ENCODE measurements at places on chromosomes 5 and 9. TPM values are rescaled to one million over a fixed set of nuclear protein-coding genes. Genes with fewer than 3 reads are reported as not detected.

DNA sequence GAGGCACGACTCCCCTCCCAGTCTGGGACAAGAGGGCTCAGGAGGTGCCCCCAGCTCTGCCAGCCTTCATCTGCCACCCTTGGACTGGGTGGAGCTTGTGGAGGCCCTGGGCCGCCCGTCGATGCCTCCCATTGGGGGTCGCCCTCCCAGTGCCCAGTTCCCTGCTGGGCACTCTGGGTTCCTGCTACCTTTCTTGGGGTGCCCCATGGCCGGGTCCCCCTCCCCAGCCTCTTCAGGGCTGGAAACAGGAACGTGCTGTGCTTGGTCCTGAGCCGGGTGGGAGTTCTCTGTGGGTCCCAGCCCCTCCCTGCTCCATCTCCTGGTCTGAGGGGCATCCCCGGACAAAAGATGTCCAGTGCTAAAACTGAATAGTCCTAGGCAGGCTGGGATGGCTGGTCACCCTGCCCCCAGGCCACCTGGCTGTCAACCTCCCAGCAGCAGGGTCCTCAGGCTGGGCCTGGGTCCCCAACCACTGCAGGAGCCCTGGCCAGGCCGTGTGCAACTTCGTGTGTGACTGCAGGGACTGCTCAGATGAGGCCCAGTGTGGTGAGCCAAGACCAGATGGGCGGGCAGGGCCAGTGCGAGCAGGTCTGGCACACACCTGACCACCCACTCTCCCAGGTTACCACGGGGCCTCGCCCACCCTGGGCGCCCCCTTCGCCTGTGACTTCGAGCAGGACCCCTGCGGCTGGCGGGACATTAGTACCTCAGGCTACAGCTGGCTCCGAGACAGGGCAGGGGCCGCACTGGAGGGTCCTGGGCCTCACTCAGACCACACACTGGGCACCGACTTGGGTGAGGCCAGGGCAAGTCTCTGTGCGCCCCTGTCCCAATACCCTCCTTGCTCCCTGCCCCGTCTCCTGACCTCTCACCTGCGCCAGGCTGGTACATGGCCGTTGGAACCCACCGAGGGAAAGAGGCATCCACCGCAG is 784 bp downstream of the MAMDC4 start:
- H3K36me3 ChIP-seq = no peaks in the 10 kb centered on the region
- H3K27me3 ChIP-seq = no peaks in the 10 kb centered on the region
- H3K4me3 ChIP-seq = no peak overlapping the region
- peaks cover 20% of the 10 kb centered on the region for H3K4me1 ChIP-seq
- no peak for DNase-seq

The PPP3R2 gene
- not detected for total RNA-seq

The BOD1 gene
- total RNA-seq = 44.7 TPM

DNA sequence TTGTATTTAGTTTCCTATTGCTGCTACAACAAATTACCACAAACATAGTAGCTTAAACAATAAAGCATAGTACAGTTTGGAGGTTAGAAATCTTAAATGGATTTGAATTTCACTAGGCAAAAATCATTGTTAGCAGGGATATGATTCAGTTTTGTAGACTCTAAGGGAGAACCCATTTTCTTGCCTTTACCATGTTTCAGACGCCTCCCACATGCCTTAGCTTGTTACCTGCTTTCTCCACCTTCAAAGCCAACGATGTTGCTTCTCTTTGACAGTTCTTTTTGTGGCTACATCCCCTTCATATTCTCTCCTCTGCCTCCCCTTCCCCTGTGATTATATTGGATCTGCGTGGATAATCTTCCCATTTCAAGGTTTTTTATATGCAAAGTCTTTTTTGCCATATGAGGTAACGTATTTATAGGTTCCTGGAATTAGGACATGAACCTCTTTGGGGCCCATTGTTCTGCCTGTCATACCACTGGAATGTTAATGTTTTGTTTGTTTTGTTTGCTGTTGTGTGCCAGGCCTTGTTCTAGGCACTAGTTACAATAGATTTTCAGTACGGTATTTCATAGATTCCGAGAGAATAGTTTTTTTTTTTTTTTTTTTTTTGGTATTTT is 54.1 kb downstream of the UHRF2 start:
- no peaks in the 10 kb centered on the region for H3K27me3 ChIP-seq
- DNase-seq = no peak
- H3K4me1 ChIP-seq = peaks cover 5% of the 10 kb centered on the region
- H3K27ac ChIP-seq = no peak overlapping the region
- no peak overlapping the region for H3K4me3 ChIP-seq

- H3K27ac ChIP-seq = no peak overlapping the region
- no peaks in the 10 kb centered on the region for H3K4me1 ChIP-seq
- no peaks in the 10 kb centered on the region for H3K27me3 ChIP-seq
- H3K4me3 ChIP-seq = no peak overlapping the region
- DNase-seq = no peak
These were observed 62.0 kb downstream of the BHMT start for GRCh38 chr5:79173626-79174025.

The SLC23A1 gene
- total RNA-seq = not detected

DNA sequence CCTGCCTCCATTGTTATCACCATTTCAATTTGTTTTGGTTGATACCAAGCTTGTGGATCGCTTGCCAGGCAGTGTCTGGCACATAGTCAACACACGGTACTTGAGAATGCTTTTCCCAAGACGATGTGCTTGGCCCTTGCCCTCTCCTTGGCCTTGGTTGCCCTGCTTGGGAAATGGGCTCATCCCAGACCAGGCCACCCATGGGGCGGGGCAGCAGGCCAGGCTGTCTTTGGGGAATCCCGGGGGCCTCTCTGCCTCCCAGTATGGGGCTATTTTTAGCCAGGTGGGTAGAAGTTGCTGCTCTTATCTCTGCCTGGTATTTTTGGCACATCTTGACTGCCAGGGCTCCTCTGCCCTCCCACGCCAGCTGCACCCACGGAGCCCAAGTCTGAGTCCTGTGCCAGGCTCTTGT is 49.9 kb downstream of the LMX1B start:
- H3K4me1 ChIP-seq = peaks cover 17% of the 10 kb centered on the region
- no peak overlapping the region for H3K27ac ChIP-seq
- no peaks in the 10 kb centered on the region for H3K27me3 ChIP-seq
- no peak for DNase-seq

GRCh38 chr5:14503017-14503680 is 78.4 kb upstream of the OTULINL start:
- H3K27ac ChIP-seq = no peak overlapping the region
- no peaks in the 10 kb centered on the region for H3K4me1 ChIP-seq
- H3K4me3 ChIP-seq = no peak overlapping the region
- H3K36me3 ChIP-seq = peaks cover 63% of the 10 kb centered on the region

GRCh38 chr9:6495466-6495865 is 82.5 kb downstream of the UHRF2 start:
- H3K4me1 ChIP-seq = no peaks in the 10 kb centered on the region
- H3K36me3 ChIP-seq = peaks cover 22% of the 10 kb centered on the region
- H3K4me3 ChIP-seq = no peak overlapping the region
- DNase-seq = no peak
- no peaks in the 10 kb centered on the region for H3K27me3 ChIP-seq
- H3K27ac ChIP-seq = no peak overlapping the region

GRCh38 chr5:5276951-5277517 is 136.9 kb downstream of the ADAMTS16 start:
- DNase-seq = no peak
- no peaks in the 10 kb centered on the region for H3K36me3 ChIP-seq
- no peaks in the 10 kb centered on the region for H3K27me3 ChIP-seq
- H3K4me1 ChIP-seq = no peaks in the 10 kb centered on the region
- H3K27ac ChIP-seq = no peak overlapping the region
- H3K4me3 ChIP-seq = no peak overlapping the region
